AG04450 (cell line): ENCODE measurements at places on chromosomes 1 and 21. TPM values are rescaled to one million over a fixed set of nuclear protein-coding genes. Genes with fewer than 3 reads are reported as not detected.

- DNase-seq: no peak
These were observed 243.3 kb upstream of the JUN start for GRCh38 chr1:59027177-59027576.

- no peak for DNase-seq
These were observed 38.4 kb upstream of the RBM34 start for GRCh38 chr1:235199441-235199840.

DNA sequence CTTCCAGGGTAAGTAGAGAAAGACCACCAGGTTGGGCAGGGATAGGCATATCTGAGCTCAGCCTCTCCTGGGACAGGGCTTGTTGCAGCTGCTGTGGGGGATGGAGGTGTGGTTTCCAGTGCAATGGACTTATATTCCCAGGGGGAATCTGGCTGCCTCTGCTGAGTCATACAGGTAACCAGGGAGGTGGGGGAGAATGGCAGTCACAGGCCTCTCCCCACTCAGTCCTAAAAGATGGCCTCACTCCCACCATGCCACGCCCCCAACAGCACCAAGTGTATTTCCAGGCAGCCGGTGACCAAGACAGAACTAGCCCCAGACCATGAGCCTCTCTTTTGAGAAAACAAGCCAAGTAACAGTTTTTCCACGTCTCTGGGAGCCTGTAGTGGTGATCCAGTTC, 1240.7 kb downstream of the BRINP3 start:
- no peak for DNase-seq

DNA sequence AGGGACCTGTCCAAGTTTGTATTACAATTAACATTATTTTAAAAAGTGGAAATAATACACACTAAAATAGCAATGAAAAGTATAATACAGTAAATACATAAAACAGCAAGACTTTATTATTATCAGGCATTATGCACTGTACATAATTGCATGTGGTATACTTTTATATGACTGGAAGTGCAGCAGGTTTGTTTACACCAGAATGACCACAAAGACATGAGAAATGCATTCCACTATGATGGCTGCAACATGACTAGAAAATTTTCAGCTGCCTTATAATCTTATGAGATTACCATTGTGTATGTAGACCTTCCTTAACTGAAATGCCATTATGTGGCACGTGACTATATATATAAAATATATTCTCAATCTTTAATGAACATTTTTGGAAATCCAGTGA, 1699.6 kb downstream of the KCNT2 start:
- peak; percentile 36 for DNase-seq

GRCh38 chr1:29539971-29540370, 303.6 kb downstream of the PTPRU start:
- DNase-seq: no peak

GRCh38 chr1:228963795-228964177, 228.5 kb downstream of the RHOU start:
- no peak for DNase-seq

- DNase-seq: no peak
These were observed 315.3 kb upstream of the DUSP10 start for GRCh38 chr1:222057162-222057561.

DNA sequence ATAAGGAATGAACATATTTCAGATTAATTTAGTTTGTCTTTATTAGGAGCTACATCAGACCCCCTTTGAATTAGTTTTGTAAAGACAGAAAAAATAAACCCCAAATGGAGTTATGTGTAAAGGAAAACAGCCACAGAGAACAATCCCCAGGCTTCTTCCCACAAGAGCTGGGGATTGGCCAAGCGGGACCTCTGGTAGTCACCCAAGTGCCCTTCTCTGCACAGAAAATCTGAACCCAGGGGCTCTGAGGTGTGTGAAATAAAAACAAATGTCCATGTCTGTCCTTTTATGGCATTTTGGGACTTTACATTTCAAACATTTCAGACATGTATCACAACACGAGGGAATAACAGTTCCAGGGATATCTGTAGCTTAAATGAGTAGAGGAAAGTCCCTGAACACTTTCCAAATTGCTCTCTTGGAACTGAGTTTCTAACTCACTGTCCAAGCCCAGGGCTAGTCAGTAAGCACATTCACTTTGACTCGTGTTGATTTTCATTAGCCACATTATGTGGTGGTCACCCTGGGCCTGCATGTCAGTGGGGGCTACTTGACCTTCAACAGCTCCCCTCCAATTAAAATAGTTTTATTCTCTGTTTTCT, 22.5 kb downstream of the DPT start:
- DNase-seq: no peak

- no peak for DNase-seq
These were observed 127.9 kb downstream of the FAF1 start for GRCh38 chr1:50832167-50832566.

DNA sequence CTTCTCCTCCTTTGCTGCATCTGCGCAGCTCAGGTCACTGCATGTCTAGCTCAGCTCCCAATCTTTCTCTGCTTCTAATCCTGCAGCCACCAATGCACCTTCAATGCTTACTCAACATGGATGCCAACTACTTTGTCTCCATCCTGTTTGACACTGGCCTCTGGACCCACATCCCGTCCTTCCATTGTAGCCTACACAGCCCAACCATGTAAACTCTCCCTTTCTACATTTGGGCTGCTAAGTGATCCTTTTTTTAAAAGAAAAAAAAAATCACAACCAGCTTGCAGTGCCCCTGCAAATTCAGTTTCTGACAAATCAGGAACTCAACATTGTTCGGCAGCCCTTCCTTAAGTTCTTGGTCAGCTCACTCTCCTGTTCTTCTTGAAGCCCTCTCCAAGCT, 9.4 kb upstream of the CRABP2 start:
- DNase-seq: no peak

- peak; percentile 81 for DNase-seq
These were observed 95.4 kb upstream of the ERRFI1 start for GRCh38 chr1:8121261-8122159.

GRCh38 chr1:203229471-203230135, at the start of gene CHIT1:
TSS of gene CHIT1 (minus strand) at chr1:203229673. CDS start at chr1:203229636, 37 bp downstream.
- no peak for DNase-seq

- no peak for DNase-seq
These were observed 28.6 kb downstream of the UBIAD1 start for GRCh38 chr1:11301601-11302000.

GRCh38 chr1:116827607-116828105, 73.4 kb downstream of the CD2 start:
- no peak for DNase-seq

- no peak for DNase-seq
These were observed 42.5 kb downstream of the TP53BP2 start for GRCh38 chr1:223803211-223803610.

GRCh38 chr1:243890576-243890975, 40.5 kb upstream of the AKT3 start:
- peak; percentile 20 for DNase-seq

GRCh38 chr1:228156941-228157728, 7.4 kb downstream of the GJC2 start:
- DNase-seq: no peak

- no peak for DNase-seq
These were observed 579 bp upstream of the ZNF684 start for GRCh38 chr1:40530735-40531380.

- no peak for DNase-seq
These were observed 22.9 kb downstream of the SYT11 start for GRCh38 chr1:155882235-155882634.

DNA sequence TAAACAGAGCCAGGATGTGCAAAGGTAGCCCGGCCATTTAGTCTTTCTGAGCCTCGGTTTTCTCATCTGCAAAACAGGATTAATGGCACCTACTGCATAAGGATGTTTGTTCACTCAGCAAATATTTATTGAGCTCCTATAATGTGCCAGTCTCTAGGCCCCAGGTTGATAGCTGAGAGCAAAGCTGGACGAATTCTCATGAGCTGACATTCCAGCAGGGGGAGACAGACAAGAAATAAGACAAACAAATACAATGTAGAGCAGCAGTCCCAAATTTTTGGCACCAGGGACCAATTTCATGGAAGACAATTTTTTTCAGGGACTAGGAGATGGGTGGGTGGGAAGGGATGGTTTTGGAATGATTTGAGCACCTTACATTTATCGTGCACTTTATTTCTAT, 74.3 kb upstream of the PAX7 start:
- no peak for DNase-seq

DNA sequence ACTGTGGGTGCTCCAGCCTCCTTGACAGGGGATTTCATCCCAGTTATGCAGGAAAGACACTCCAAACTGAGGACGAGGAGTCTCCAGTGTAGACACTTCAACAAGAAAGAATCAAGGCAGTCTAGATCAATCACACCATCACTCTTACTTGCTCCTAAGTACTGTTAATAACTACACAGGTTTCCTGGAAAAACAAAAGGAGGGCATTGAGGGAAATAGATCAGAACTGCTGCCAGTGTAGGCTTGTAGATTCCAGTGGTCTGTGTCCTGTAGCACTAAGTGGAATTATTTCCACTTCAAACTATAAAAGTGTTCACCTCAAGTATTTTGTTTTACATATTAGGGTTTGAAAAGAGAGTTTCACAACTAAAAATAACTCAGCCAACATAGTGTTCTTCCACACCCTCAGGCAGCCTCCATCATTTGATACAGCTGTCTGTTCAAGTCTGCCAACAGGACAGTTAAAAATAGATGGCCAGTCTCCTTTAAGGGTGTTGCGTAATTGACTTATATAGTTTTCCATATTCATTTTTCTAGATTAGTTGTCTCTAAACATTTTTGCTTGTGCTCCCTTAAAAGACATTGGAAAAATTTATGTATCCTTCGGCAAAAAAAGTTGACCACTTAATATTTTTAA, 32.0 kb upstream of the AGL start:
- DNase-seq: no peak

DNA sequence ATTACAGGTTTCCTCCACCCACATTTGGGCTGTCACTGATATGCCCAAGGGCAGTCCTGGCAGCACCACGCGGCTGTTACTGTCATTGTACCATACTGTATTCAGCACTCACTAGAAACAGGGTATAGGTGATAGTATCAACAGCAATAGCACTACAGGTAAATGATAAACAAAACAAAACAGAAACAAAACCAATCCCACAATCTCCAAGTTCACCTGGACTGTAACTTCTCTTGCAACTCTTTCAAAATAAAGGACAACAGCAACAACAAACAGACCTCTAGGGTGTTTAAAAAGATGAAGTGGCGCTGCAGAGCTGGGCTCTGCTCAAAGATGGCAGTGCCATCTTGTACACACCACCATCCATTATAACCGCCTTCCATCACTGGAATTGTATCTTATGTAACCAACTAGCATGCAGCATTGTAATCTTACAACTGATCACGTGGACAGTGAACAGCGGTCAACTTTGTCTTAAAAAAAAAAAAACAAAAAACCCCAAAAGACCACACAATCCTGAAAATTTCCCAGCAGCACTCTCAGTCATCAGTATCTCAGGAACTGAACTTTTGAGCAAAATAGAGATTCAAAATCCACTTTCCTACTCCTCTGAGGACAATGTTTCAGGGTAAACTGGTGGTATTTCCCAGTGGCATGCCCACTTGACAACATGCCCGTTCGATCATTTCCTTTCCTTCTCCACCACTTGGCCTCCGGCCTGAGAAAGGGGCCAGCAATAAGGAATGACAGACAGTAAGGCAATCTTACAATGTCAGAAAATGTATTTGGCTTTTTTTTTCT, 3.8 kb downstream of the IRF2BP2 start:
- no peak for DNase-seq

DNA sequence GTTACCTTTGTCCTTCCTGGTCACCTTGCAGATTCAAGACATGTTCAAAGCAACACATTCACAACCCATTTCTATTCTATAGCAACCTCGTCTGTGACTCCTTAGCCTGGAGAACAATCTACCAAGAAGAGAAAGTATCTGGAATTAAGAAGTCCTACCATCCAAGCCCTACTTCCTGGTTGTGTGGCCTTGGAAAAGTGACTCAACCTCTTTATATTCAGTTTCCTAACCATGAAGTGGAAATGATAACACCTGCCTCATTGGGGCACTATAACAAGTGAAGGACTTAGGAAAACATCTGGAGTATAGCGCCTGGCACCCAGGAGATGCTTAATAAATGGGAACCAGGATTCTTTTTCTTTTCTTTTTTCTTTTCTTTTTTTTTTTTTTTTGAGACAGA, 36.5 kb upstream of the SRRM1 start:
- DNase-seq: no peak

DNA sequence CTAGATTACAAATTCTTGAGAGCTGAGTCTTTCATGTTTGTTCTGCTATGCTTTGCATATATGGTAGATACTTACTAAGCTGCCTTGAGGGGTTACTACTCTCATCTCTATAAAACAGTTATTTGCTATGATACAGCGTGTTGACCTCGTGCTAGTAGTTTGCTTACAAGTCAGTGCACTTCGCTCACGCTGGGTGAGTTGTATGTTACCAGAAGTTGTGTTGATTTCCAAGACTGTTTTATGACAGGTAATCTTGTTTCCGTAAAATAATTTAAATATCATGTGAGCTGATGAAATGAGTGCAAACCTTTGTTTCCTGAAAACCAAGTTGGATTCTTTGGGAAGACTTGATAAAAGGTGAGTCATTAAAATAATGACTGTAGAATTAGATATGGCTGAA, 7.3 kb downstream of the MRPS6 start:
- no peak for DNase-seq

- no peak for DNase-seq
These were observed 791.0 kb upstream of the ADGRL4 start for GRCh38 chr1:79797487-79797886.

GRCh38 chr1:228275430-228276173, 67.8 kb downstream of the OBSCN start:
- peak; percentile 45 for DNase-seq

GRCh38 chr1:41650028-41650880, 165.8 kb upstream of the EDN2 start:
- no peak for DNase-seq

GRCh38 chr1:184562806-184563205, 176.0 kb downstream of the C1orf21 start:
- no peak for DNase-seq

GRCh38 chr1:228647523-228648444, 87.5 kb upstream of the RHOU start:
- DNase-seq: no peak

- no peak for DNase-seq
These were observed 13.7 kb upstream of the RPL5 start for GRCh38 chr1:92817986-92818764.

- DNase-seq: no peak
These were observed 3.0 kb downstream of the ANKRD45 start for GRCh38 chr1:173666646-173667045.

- DNase-seq: no peak
These were observed 84.2 kb downstream of the EPHB2 start for GRCh38 chr1:22794647-22795365.

- DNase-seq: no peak
These were observed 7.3 kb upstream of the FABP3 start for GRCh38 chr1:31380181-31380580.

Gene CLIC4
- 412 and 561 TPM in 2 replicates for polyA plus RNA-seq

Gene GJA8
- not detected in 2 replicates for polyA plus RNA-seq

Gene LRRC38
- not detected in 2 replicates for polyA plus RNA-seq

Gene ZNF695
- 1.0 and 1.2 TPM in 2 replicates for polyA plus RNA-seq

Gene SPRR5
- polyA plus RNA-seq: not detected in 2 replicates

Gene OR2L3
- polyA plus RNA-seq: not detected in 2 replicates

Gene CYP4A22
- not detected in 2 replicates for polyA plus RNA-seq

Gene OR2L2
- polyA plus RNA-seq: not detected in 2 replicates

Gene DDAH1
- 83.7 and 102 TPM in 2 replicates for polyA plus RNA-seq

Gene HHIPL2
- polyA plus RNA-seq: 0.04 and 0.30 TPM in 2 replicates

Gene RGS1
- polyA plus RNA-seq: not detected in 2 replicates

Gene RNU1-3
- under 0.01 TPM in 1 of 2 replicates, not detected in the other for polyA plus RNA-seq

Gene CFHR2
- polyA plus RNA-seq: not detected in 2 replicates

Gene SOX13
- polyA plus RNA-seq: 1.8 and 2.0 TPM in 2 replicates

Gene ZNF683
- polyA plus RNA-seq: not detected in 2 replicates

Gene NBPF4
- polyA plus RNA-seq: not detected in 2 replicates

Gene IL6R
- polyA plus RNA-seq: 5.9 and 6.1 TPM in 2 replicates

Gene AK5
- 34.2 and 45.1 TPM in 2 replicates for polyA plus RNA-seq
